ENCODE measurements at places on chromosomes 11 and 22. TPM values are rescaled to one million over a fixed set of nuclear protein-coding genes. Genes with fewer than 3 reads are reported as not detected.

Gene MIOX
- total RNA-seq = not detected

Gene TUB
- total RNA-seq = 1.2 TPM

Gene NFRKB
- 10.7 TPM for total RNA-seq

Gene ZBTB16
- 160 TPM for total RNA-seq

Gene UCP2
- total RNA-seq = 6.1 TPM

Gene KBTBD4
- total RNA-seq = 7.0 TPM

Gene SAA2
- total RNA-seq = 26,068 TPM

Gene CHRM1
- total RNA-seq = not detected

Gene DCHS1
- 2.5 TPM for total RNA-seq

DNA sequence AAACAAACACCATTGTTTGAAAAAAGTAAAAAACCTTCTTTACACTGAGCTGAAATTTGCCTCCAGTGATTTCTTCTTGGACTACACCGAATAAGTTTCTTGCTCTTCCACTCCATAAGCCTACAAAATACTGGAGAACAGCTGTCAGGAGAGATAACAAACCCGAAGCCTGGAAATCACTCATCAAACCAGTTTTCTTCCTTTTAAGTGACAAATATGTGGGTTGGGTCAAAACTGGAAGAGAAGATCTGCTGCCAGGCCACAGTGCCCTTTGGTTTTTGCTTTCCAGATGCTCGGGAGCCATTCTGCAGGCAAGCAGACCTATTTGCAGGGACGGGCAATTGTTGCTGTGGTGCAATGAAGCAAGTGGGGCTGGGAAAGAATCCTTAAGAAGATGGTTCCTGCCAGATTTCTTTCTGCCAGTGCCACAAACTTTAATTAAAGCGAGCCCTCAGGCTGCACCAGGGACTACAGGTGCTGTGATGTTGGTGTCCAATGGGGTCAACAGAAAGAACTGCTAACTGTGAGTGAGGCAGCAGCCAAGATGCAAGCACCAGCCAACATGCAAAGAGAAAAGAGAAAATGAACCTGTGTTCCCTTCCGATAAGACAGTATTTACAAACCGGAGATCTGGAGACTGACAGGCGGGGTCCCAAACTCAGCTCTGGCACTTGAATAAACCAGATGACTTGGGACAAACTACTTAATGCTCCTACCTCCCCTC lies 44.8 kb upstream of the SMCO4 start:
- no peak for DNase-seq

DNA sequence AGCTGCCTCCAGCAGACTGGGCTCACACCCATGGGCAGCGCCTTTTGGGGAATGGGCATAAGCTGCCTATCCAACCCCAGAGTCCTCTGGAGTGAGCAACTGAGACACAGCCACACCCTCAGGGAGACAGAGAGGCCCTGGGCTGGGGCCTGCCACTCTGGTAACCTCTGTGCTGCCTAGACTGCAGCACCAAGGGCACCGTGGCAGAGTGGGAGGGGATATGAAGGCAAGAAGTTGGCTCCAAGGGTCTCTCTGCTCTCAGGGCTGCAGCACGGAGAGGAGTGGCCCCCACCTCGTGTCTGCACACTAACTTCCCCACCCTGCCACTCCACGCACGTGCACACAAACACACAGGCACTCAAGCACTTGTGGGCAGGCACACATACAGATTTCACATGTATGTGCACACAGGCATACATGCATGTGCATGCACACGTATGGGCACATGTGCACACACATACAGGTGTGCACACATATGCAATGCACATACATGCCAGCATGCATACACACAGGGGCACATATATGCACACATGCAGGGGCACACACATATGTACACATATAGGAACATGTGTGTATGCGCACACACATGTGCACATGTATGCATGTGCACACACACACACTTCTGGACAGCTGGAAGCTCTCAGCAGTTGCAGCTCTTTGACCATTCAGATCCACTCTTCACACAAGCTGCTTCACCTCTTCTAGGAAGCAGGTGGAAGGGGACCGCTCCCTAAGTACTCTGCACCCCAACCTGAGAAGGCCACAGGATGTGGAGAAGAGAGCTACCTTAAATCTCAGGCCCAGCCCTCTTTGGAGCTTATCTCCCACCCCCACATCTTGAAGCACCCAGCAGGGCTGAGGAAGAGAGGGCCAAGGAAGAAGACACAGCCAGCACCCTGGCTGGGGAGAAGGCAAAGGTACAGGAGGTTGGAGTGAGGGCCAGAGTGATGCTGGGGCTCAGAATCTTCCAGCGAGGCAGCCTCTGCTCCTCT lies 4.3 kb downstream of the IGSF9B start:
- no peak for DNase-seq

DNA sequence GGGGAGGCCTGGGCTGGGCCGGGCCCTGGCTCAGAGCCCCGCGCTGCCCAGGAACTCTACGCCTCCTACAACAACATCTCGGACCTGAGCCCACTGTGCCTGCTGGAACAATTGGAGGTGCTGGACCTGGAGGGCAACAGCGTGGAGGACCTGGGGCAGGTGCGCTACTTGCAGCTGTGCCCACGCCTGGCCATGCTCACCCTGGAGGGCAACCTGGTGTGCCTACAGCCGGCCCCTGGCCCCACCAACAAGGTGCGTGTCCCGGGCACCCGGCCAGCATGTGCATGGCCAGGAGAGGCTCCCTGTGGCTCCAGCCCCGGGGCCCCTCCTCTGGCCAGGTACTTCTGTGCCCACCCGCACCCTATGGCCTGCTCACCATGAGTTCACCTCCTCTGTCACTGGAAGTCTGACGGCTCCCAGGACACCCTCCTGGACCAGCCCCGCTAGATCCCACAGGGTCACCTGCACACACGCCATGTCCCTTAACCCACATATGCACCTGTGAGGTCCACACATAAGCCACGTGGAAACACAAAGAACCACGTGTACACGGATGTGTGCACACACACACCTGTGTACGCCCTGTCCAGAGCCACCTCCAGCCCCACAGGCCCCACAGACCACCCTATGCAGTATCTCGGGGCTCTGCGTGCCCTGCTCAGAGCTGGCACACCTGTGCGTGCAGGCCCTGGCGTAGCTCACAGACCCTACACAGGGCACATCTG lies 10.4 kb downstream of the LMNTD2 start:
- no peak for DNase-seq

GRCh38 chr22:44464000-44464399 lies 34.0 kb downstream of the RTL6 start:
- peak; percentile 4 for DNase-seq

DNA sequence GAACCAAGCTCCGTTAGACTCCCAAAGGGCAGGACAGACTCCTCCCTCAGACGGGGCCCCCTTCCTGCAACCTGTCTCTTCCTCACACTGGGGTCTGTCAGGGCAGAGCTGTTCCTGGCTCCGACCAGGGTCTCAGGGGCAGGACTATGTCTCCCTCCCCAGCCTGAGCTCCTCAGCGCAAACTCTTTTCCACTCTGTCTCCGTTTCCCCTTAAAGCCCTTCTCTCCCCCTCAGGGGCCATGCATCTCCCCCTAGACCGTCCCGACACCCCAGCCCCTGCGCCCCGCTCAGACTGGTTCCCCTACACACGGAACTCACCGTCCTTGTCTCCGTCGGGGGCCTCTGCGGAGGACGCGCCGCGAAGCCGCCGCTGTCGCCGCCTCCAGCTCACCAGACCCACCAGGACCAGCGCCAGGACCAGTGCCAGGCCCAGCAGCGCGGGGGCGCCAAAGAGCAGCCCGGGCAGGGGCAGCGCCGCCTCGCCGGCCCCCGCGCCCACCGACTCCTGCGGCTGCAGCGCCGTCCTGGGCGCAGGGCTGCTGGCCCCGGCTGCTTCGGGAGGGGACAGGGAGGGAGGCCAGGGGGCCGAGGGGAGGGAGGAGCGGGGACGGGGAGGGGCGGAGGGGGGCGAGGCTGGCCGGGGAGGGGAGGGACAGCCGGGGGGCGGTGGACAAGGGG lies 684 bp downstream of the TNFRSF13C start:
- DNase-seq = peak; percentile 74

- no peak for DNase-seq
These were observed 9.8 kb downstream of the INSC start for GRCh38 chr11:15124528-15124927.

GRCh38 chr11:88410656-88411055 lies 73.1 kb upstream of the CTSC start:
- DNase-seq = no peak

GRCh38 chr11:120801801-120802689 lies 221.9 kb upstream of the TBCEL start:
- DNase-seq = peak; percentile 67

- no peak for DNase-seq
These were observed 324.4 kb downstream of the BRD1 start for GRCh38 chr22:49503321-49503720.

DNA sequence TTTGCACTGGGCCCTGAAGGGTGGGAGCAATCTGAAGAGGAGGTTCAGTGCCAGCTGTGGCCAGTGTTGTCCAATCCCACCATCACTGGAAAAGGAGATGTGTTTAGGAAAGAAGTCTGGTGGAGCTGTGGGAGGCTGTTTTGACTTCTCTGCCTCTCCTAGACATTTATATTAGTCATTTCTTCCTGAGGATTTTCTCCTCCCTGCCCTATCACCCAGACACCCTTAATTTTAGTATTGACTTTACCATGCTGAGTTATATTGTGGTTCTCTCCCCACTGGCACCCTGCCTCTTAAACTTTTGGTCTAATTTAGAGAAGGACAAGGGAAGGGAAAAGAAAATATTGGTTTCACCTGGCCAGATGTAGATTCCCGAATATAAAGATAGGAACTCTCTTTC lies 159.1 kb downstream of the WNT11 start:
- DNase-seq = no peak

GRCh38 chr11:31645747-31646146 lies 136.2 kb downstream of the ELP4 start:
- DNase-seq = no peak

DNA sequence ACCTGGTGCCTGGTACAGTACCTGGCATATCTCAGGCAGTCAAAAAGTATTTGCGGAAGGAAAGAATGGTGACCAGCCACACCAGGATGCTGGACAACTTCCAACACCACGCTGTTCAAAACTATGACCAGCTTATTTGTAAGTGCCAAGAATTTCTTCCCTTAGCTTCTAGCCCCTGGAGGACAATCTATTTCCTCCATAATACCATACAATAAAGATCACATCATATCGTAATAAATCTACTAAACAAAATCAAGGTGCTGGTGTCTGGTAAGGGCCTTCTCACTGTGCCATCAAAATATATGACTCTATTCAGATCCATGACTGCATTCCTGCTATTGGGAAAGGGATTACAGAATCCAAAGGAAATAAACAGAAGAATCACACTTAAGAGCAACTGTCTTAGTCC lies 51.5 kb downstream of the ALG9 start:
- no peak for DNase-seq

DNA sequence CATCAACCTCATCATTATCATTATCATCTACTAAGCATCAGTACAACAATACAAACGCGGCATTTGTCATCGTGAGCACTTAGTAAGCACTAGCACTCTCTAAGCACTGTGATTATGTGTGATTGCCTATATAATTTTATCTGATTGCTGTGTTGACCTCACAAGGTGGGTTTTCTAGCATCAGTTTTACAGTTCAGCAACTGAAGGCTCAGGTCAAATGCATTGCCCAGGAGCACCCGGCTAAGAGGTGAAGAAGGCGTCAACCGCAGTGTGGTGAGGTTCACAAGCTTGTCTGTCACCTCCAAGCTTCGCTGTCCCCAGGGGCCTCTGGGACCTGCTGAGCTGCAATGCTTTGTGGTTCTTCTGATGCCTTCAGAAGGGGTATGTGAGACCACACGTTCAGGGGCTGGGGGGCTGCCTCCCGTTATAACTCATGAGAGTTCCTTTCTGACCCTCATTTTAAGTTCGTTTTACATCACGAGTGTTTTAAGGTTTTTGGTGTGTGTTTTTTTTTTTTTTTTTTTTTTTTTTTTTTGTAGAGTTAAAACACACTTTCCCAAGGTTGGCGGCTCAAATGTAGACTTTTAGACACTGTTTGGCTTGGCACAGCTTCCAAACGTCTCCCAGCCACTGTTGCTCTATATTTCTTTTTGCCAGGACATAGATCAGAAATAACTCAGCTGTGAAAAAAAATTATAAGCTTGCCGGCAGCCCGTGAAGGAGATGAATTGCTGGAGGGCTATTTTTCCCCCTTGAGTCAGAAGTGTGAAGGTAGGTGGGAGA lies 33.8 kb upstream of the SCUBE1 start:
- no peak for DNase-seq

DNA sequence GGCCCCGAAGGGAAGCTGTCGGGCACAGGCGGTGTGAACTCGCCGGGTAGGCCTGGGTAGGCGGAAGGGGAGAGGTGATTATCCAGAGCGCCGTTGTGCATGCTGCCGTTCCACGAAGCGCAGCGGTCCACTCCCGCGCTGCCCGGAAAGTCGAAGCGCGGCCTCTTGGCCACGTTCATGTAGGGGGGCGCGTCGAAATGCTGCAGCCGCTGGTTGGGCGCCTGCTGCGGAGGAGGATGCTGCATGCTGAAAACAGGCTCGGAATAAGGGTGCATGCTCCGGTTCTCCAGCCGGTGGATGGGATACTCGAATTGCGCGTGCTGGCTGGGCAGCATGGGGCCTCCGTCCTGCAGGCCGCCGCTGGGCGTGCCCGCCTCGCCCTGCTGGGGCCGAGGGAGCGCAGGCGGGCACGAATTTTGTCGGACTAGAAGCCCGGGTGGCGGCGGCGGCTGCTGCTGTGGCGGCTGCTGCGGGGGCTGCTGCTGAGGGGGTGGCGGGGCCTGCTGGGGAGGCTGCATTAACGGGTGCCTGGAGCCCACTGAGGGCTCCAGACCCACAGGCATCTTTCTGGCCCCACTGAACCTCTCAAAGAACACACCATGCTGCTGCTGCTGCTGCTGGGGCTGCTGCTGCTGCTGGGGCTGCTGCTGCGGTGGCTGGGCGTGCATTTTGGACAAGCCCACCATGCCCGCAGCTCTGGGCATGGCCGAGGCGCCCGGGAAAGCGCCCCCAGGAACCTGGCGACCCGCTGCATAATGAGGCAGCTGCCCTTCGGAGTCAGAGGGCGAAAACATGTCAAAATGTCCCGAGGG lies 2.3 kb downstream of the MN1 start:
- DNase-seq = no peak

- no peak for DNase-seq
These were observed 43.0 kb downstream of the P4HA3 start for GRCh38 chr11:74268456-74268855.

GRCh38 chr11:65468874-65469333 lies 29.9 kb upstream of the MALAT1 start:
- no peak for DNase-seq

DNA sequence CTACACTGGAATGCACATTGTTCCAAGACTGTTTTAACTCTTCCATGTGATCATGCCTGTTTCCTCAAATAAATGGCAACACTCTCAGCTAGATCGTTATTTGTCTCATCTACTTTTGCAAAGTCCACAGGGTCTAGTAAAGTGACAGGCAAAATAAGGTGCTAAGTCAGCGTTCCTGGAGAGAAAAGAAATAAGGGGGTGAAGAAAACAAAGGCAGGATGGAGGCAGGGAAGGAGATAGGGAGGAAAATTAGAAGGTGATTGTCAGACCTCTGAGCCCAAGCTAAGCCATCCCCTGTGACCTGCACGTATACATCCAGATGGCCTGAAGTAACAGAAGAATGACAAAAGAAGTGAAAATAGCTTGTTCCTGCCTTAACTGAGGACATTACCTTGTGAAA lies 132.1 kb downstream of the RAB38 start:
- DNase-seq = no peak
